Stimulated activated CD8-positive, alpha-beta memory T cell treated with anti-CD3 and anti-CD28 coated beads, Interleukin-15, amount 100 ng/mL, for 1 hour (primary cell): ENCODE measurements at places on chromosomes 4 and X.

DNA sequence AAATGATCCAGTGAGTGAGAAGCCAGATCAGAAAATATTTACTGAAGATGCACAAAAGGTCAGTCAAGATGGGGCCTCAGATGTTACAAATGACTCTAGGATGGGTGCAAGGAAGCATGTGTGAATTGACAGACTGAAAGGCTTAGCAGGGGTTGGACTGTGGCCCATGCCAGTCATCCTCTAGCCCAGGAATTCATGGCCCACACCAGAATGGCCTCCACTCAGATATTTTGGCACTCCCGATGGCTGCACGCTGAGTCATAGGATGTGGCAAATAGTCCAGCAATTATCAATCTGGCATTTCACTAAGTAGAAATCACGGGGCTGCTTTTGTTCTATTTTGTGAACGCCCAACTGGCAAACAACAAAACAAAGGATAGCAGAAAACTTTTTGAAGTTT is 406.5 kb downstream of the IQCM start:
- DNase-seq, result no peak

GRCh38 chrX:10741550-10741949 is 121.2 kb upstream of the MID1 start:
- no peak for DNase-seq

DNA sequence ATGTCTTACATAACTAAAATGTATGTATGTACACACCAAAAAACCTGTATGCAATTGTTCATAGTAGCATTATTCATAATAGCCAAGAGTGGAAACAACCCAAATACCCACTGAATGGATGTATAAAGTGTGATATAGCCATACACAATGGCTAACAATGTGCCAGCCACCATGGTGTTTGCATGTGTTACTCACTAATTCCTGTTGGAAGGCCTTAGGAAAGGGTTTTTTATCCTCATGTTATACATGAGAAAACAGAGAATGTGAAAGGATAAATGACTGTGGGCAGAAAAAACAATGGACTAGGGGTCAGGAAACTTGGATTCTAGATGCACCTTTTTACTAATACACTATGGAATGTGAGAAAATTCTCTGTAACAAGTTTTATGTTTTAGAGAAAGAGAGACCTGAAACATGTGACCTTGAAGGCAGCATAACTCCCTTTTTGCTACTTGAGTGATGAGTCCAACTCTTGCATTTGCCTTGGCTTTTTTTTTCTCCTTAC is 55.7 kb downstream of the TIGD2 start:
- DNase-seq, result no peak

GRCh38 chr4:19659101-19659500 is 592.6 kb upstream of the SLIT2 start:
- DNase-seq, result no peak

DNA sequence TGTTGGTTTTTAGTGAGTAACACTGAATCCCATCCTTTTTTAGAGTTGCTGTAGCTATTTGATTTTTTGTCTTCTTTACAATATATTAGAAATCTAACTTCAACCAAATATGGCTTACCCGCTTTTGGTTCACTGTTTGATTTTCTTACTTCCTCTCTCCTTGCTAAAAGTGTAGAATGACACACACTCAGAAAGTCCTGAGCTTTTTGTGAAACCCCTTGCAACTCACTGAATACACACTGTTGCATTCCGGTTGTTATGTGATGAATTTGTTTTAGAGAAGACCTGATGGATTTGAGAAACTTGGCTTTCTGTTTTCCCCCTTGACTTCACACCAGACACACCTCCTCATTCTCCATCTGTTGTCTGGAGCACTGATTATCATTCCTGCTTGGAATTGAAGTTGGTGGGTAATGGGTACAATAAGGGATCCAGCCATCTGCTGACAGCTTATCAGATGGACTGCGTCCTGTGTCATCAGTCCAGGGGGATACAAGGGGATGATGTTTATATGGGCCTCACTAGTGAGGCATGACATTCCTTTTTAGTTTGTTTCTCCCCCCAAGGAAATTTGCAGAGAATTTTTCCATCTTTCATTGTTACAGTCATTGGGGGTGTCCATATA is 5.2 kb downstream of the TMEM164 start:
- DNase-seq, result no peak

DNA sequence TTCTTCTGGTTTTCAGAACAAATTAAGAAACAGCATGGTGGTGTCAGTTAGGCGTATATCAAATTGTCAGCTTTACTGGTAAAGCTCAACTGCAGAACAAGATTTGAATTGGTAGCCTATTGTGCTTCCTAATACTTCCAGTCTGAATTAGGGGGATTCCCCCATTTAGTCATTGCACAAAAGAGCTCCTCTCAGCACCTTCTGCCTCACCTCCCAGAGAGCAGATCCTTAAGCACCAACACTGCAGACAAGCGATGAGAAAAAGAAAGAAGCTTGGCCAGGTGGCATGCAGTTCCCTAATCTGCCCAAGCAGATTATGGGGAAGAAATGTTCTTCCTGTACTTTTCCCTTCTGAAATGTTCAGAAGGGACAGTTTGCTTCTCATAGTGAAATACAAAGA is 9.2 kb downstream of the MAP9 start:
- no peak for DNase-seq

DNA sequence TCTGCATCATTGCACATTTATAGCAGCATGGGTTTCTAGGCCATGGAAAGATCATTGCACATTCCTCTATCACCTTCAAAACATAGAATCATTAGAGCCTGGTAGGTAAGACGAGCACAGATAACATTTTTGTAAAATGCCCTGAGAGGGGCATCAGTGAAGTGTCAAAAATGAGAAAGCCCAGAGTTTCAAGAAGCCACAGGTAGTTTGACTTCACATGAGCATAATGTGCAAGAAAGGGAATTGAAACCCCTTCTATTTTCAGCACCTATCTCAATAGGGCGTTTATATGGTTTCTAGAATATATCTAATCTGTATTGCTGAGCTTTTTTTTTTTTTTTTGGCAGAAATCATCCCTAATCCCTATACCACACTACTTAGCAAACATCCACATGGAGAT is 2441.7 kb downstream of the ARAP2 start:
- no peak for DNase-seq

- no peak for DNase-seq
Measured at GRCh38 chr4:124409044-124409443, 303.5 kb downstream of the ANKRD50 start.

- DNase-seq, result no peak
Measured at GRCh38 chr4:151139814-151140213, 40.4 kb downstream of the RPS3A start.

DNA sequence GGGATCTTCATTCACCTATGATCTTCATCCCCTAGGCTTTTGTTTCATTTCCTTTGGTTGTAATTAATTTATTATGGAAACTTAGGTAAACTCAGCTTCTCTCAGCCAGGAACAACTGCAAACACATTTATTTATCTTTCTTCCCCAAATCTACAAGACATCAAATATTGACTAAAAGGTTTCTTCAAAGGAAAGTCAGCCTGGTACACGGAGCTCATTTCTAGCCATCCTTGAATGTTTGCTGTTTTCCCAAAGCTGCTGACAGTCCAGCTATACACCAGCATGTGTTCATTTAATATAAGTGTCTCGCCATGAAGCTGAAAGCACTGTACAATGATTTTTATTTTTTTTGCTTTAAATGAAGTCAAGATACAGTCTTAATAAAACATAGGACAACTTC is 16.8 kb downstream of the RBM47 start:
- DNase-seq, result no peak

- no peak for DNase-seq
Measured at GRCh38 chr4:139659735-139660424, 5.7 kb upstream of the MGST2 start.

DNA sequence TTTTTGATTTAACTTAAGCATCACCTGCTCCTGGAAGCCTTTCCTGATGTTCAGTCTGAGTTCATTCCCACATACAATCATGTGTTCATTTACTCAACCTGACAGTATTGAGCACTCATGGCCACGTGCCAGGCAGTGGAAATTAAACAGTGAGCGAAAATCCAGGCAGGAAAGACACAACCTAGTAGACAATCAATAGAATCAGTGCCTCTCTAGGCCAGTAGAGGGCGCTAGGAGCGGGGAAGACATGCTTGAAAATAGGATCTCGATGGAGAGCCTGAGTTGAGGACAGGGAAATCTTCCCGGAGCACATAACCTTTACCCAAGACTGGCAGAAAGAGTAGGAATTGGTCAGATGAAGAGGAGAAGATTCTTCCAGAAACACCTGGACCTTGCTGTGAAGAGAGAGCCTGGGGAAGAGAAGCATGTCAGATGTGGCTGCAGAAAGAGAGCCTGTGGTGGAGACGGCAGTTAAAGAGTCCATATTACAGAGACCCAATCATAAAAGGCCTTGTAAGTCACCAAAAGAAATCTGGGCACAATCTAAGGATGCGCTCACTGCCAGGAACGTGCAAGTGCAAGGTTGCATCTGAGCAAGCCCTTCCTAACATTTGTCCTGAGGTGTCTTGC is 103.5 kb downstream of the LDB2 start:
- peak; percentile 1 for DNase-seq

GRCh38 chr4:182748283-182748682 is 168.9 kb downstream of the DCTD start:
- no peak for DNase-seq

- no peak for DNase-seq
Measured at GRCh38 chrX:40082447-40083119, 15.2 kb downstream of the BCOR start.

GRCh38 chr4:82335043-82335442 is 38.7 kb downstream of the HNRNPD start:
- no peak for DNase-seq

DNA sequence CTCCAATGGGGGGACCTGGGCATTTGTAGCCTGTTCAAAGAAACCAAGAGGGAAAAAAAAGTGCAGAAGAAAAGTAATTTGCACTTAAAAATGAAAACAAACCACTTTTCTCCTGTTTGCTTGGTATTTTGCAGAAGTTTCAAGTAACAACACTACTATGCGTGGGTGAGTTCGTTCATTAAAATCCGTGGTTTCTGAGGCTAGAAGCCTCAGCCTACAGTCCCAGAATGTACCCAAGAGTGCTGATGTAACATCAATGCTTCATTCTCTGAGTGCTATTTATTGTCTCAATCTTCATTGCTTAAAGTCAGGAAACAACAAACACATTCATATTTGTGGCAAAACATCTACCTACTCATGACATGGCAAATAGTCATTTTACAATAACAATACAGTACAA is 29.2 kb downstream of the LGI2 start:
- DNase-seq, result no peak

DNA sequence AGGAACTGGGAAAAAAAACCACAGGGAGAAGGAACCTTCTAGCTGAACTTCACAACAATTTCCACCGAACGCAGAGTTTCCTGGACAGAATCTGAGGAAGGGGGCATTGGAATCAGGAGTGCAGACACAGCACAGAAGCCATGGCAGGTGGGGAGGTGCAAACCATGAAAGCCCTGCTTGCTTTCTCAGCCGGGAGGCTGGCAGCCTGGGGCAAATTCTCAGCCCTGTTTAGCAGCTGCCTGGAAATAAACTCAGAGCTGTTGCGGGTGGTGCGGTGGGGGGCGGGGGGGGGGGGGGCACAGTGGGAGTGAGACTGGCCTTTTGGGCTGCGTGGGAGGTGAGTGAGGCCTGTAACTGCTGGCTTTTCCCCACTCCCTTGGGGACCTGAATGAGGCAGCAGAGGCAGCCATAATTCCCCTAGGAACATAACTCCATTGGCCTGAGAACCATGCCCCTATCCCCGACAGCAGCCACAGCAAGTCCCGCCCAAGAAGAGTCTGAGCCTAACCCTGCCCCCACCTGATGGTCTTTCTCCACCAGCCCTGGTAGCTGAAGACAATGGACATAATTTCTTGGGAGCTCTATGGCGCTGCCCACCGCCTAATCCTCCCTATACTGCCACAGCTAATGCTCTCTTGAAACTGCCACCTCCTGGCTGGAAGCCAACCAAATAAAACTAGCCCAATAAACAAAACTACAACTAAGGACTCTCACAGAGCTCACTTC is 176.3 kb downstream of the FAM13A start:
- no peak for DNase-seq

DNA sequence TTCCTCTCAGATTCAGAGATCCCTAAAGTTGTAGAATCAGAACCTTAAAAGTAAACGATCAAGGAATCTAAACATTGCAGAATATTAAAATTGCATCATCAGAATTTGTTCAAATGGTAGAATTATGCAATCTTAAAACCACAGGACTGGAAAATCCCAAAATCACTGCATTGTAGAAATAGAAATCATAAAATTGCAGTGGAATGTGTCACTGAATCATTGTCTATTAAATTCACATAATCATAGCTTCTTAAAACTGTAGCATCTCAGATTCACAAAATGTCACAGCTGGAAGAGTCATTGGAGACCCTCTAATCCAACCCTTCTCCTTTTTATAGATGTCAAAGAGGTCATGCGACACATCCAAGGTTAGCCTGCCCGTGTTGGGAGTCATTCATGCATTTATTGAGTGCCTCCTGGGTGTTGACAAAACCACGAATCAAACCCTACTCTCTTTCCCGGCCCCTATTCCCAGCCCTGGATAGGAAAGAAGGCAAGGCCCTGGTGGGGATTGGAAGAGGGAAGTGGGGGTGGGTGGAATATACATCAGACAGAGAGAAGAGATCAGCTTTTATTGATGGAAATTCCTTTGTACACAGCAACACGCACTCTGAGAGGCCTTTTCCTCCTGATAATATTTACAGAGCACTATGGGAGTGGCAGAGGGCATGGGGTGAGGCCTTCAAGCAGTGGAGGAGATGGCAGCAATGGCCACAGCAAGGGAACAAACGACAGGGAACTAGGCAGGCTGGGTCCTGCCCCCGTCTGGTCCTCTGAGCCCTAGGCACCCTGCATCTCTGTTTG is 15.4 kb downstream of the IQSEC2 start:
- no peak for DNase-seq

GRCh38 chr4:52748432-52748831 is 2.8 kb downstream of the ERVMER34-1 start:
- no peak for DNase-seq

- DNase-seq, result no peak
Measured at GRCh38 chr4:15042529-15043167, 40.4 kb downstream of the CPEB2 start.

GRCh38 chrX:153190381-153190780 is 11.3 kb downstream of the MAGEA1 start:
- DNase-seq, result no peak

GRCh38 chr4:1746265-1746691 is 25.0 kb downstream of the TACC3 start:
- DNase-seq, result peak; percentile 57

- DNase-seq, result no peak
Measured at GRCh38 chr4:145788755-145789154, 108.8 kb downstream of the C4orf51 start.
